ENCODE measurements at places on chromosomes 2 and 18. TPM values are rescaled to one million over a fixed set of nuclear protein-coding genes. Genes with fewer than 3 reads are reported as not detected.

CRYGC gene
- 1,741 TPM for total RNA-seq

CTLA4 gene
- total RNA-seq = 0.44 TPM

RAB31 gene
- 29.4 TPM for total RNA-seq

CROCC2 gene
- total RNA-seq = 0.16 TPM

REG3G gene
- not detected for total RNA-seq

CEP68 gene
- 49.8 TPM for total RNA-seq

TLK1 gene
- total RNA-seq = 54.4 TPM

TBR1 gene
- total RNA-seq = 1.7 TPM

IL37 gene
- total RNA-seq = not detected

SH2D6 gene
- total RNA-seq = not detected

TXNDC2 gene
- not detected for total RNA-seq

ZAP70 gene
- total RNA-seq = 1.5 TPM

IFIH1 gene
- total RNA-seq = 7.0 TPM

ANAPC1 gene
- 70.0 TPM for total RNA-seq

RESP18 gene
- total RNA-seq = not detected

Measured in camera-type eye (tissue), 1 donor.